ENCODE measurements at places on chromosomes 3 and 15. TPM values are rescaled to one million over a fixed set of nuclear protein-coding genes. Genes with fewer than 3 reads are reported as not detected.

STAC gene
- total RNA-seq = 1.4 TPM

HRH1 gene
- total RNA-seq = 0.31 TPM

CFAP100 gene
- not detected for total RNA-seq

ARNT2 gene
- 20.2 TPM for total RNA-seq

COL6A5 gene
- 0.04 TPM for total RNA-seq

ATP10A gene
- total RNA-seq = 0.18 TPM

SAMMSON gene
- total RNA-seq = not detected

CTNNB1 gene
- 545 TPM for total RNA-seq

PAK2 gene
- total RNA-seq = 52.0 TPM

KIAA1143 gene
- 35.8 TPM for total RNA-seq

IQCF5 gene
- total RNA-seq = not detected

TMEM212 gene
- total RNA-seq = not detected

STRIT1 gene
- total RNA-seq = not detected

ECE2 gene
- not detected for total RNA-seq

VEPH1 gene
- 7.9 TPM for total RNA-seq

MKRN2OS gene
- total RNA-seq = 0.29 TPM

ATRIP gene
- 12.0 TPM for total RNA-seq

C3orf49 gene
- total RNA-seq = not detected

HGD gene
- total RNA-seq = 0.29 TPM

NOX5 gene
- total RNA-seq = 0.07 TPM

MME gene
- total RNA-seq = 31.7 TPM

HYAL1 gene
- 3.5 TPM for total RNA-seq

MAP1A gene
- 13.9 TPM for total RNA-seq

FETUB gene
- total RNA-seq = not detected

GREM1 gene
- 2.1 TPM for total RNA-seq

TMEM40 gene
- 8.0 TPM for total RNA-seq

KY gene
- not detected for total RNA-seq

SNAPC5 gene
- 18.5 TPM for total RNA-seq

CPNE9 gene
- not detected for total RNA-seq

FAM162A gene
- 51.2 TPM for total RNA-seq

SNTN gene
- total RNA-seq = not detected

NEK11 gene
- 9.8 TPM for total RNA-seq

CSNK1G1 gene
- 27.1 TPM for total RNA-seq

GPR62 gene
- total RNA-seq = 0.36 TPM

RAB7A gene
- 133 TPM for total RNA-seq

WDR49 gene
- total RNA-seq = 0.47 TPM

ACTC1 gene
- total RNA-seq = 4.8 TPM

ALPK3 gene
- total RNA-seq = 30.5 TPM

RPL29 gene
- 1,301 TPM for total RNA-seq

UNC45A gene
- 75.8 TPM for total RNA-seq

NPAP1 gene
- 0.51 TPM for total RNA-seq

ISY1 gene
- 40.3 TPM for total RNA-seq

TEX55 gene
- total RNA-seq = not detected

C3orf85 gene
- total RNA-seq = not detected

EXD1 gene
- not detected for total RNA-seq

STARD5 gene
- total RNA-seq = 5.9 TPM

Data from mesothelial cell of epicardium (in vitro differentiated cells).